Progenitor cell of endocrine pancreas (in vitro differentiated cells): ENCODE measurements at places on chromosomes 4 and X. TPM values are rescaled to one million over a fixed set of nuclear protein-coding genes. Genes with fewer than 3 reads are reported as not detected.

Gene VEGFC
- 0.38 and 0.67 TPM in 2 replicates for total RNA-seq

DNA sequence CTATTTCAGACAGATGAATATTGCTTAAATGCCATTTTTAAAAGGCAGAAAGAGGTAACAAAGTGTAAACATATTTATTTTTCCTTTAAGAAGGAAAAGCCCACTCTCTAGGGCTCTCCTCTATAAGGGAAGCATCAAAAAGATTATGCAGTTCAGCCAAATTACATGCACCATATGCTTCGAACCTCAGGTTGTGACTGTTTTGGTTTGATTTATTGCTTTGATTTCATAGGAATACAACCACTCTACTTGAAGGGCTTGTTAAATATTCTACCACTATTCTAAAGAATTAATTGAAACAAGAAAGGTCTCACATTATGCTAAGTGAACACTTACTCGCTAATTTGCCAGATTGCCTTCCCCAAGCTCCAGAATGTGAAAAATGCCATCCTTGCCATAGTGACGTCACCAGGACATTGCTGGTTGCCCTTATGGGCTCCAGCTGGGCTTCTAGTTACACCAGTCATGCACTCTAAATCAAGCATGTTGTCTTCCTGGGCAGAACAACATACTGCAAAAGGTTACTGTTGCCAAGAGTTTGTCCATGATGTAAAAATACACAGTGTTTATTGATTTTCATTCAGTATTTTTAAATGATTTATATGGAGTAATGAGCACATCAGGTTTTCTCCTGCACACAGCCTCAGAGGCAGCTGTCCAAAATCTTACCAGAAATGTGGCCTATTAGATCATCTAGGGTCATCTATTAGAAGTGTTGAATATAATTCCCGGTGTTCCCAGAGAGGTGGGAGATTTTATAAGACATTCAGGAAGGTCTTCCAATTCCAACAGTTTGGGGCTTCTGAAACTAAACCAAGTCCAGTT lies 164.4 kb upstream of the RAPGEF2 start:
- DNase-seq = no peak

Gene TNMD
- total RNA-seq = not detected in 2 replicates

Gene FHIP1A
- total RNA-seq = 26.2 and 26.9 TPM in 2 replicates

GRCh38 chr4:39846120-39846519 lies 131.6 kb downstream of the PDS5A start:
- DNase-seq = no peak

Gene SHISA3
- 0.14 and 0.40 TPM in 2 replicates for total RNA-seq

Gene TCEAL6
- not detected in 2 replicates for total RNA-seq

DNA sequence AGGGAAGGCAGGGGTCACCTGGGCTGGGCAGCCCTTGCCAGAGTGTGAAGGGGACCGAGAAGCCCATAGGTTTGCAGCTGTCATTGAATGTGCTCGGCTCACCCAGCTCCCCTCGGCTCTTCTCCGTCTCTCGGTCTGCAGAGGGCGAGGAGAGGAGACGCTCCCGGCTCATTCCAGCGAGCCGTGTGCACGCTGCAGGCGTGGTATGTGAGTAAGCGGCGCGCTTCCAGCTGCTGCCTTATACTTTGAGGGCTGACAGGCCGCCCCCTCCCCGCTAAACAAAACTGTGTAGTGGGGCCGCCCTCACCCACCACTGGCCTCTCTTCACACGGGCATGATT lies 23.0 kb upstream of the BCORL1 start:
- no peak for DNase-seq

Gene MAN2B2
- total RNA-seq = 25.4 and 26.2 TPM in 2 replicates

DNA sequence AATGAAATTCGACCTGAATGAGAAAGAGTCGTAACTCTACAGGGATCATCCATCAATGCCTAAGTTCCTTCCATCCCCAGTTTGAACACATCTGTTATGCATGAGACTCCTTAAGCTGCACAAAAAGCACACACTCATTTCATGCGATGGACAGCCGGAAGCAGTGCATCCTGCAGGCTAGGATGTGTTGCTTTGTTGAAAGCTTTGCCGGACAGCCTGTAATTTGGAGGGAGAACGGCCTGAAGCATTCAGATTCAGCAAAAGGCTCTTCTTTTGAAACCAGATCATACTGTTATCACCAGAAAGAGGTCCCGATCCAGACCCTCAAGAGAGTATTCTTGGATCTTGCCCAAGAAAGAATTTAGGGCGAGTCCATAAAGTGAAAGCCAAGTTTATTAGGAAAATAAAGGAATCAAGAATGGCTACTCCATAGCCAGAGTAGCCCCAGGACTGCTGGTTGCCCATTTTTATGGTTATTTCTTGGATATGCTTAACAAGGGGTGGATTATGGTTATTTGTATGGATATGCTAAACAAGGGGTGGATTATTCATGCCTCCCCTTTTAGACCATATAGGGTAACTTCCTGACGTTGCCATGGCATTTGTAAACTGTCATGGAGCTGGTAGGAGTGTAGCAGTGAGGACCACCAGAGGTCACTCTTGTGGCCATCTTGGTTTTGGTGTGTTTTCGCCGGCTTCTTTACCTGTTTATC lies 48.1 kb upstream of the DHRSX start:
- no peak for DNase-seq

Gene FAM47A
- total RNA-seq = not detected in 2 replicates

GRCh38 chr4:176400816-176401461 lies 81.2 kb downstream of the SPCS3 start:
- no peak for DNase-seq

DNA sequence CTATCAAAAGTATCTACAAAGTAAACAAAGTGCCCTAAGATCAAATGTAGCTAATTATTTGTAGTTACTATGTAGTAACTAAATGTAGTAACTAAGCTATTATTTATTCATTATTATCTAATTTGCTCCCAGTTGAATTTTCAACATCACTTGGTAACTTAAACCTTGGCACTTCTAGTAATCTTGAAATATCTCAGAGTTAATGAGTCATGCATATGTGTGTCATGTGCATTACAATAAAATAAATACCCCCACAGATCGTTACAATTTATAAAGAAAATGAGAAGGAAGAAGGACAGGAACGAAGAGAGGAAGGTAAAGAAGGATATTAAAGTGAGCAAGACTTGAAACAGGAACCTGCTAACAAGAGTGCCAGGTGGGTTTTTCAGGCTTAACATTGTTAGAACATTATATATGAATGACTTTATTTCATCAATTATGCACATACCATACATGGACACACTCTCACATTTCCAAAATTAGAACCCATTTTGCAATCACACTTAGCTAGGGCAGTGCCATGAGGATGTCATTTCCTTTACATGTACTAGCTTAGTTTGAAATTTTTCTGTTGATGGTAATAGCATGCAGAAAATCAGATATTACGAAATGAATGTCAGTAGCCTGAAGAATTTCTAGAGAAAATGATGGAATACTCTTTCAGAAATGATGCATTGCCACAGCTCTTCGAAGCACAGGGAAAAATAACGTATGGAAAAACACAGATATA lies 1670.4 kb upstream of the AGA start:
- no peak for DNase-seq

Gene LANCL3
- 0.19 and 0.24 TPM in 2 replicates for total RNA-seq

DNA sequence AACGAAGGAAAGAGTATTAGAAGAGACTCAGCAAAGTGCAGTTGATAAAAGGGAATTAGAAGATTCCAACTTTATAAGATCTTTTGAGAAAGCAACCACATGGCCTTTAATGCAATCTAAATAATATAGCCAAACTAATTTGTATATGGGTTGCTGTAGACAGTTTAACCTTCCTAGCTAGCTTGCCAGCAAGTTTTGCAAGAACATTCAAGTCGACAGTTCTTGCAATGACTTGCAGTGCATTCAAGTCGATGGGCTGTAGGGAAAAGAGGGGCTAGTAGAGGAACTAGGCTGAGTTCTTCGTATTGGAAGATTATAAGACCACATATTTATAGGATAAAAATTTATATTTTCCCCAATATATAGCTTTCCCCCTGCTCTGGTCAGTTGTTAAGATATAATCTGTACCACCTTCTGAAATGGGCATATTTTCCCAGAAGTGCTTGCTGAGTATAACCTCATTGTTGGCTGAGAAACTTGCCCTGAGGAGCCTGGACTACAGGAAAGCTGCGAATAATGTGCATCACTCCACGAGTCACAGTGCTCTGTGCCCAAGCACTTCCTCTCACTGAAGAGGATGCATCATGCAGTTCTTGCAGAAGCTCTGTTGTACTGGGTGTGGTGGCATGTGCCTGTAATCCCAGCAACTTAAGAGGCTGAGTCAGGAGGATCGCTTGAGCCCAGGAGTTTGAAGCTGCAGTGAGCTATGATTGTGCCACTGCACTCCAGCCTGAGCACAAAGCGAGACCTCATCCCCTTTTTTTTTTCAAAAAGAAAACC lies 56.7 kb downstream of the DOCK11 start:
- DNase-seq = no peak

DNA sequence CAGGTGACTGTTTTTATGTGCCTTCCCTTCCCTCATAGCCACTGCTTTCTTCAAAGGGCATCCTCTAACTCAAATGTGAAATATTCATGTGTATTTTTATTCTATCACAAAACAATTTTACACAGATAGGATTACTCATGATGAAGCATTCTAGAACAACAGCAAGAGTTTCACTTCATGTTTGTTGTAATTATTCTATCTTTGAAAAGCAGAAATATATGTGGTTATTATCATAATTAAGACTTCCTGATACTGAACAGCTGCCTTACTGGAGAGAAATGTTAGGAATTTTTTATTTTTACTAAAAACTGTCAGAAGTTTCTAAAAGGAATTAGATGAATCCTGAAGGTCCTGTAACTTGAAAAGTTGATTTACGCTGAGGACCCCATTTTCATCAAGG lies 229.1 kb downstream of the PALLD start:
- no peak for DNase-seq

- DNase-seq = no peak
Measured at GRCh38 chrX:135346975-135347374, 37.7 kb downstream of the ETDC start.
